Activated CD8-positive, alpha-beta T cell treated with anti-CD3 and anti-CD28 coated beads, Interleukin-2, amount 10 ng/mL, durations not matched to agents 7 days and 5 days (primary cell): ENCODE measurements at places on chromosomes 4 and X.

DNA sequence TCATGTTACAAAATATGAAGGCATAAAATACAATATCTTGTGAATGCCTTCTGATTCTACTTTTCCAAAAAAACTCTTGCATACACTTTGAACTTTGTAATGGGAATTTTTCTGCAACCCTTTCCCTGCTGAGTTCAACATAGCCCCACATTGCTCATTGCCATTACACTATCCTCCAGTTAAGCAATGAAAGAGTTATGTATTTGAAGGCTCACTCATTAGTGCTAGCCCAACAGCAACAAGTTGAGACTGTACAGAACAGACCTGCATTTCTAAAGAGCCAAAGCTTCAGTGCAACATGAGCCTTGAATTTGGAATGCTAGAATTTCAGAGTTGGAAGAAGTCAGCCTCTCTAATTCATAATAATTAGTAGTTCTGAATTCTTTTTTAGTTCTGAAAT lies 44.4 kb upstream of the STAG2 start:
- DNase-seq = no peak

DNA sequence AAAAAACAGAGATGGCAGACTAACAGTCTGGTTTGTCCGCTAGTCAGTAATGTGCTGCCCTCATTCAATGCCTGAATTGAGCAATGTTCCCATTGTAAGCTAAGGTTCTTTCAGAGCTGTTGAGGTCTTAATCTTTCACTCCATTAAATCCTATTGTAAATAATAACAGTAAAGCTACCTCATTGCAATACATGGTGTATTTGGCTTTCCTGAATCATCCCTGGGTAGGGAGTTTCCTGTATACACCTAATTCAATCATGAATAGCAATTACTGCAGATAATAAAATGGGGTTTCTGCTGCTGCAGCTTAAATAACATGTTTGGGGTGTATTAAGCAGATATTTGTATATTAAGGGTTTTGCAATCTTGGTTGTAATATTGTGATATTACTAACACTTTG lies 1100.2 kb upstream of the INTU start:
- DNase-seq = no peak

DNA sequence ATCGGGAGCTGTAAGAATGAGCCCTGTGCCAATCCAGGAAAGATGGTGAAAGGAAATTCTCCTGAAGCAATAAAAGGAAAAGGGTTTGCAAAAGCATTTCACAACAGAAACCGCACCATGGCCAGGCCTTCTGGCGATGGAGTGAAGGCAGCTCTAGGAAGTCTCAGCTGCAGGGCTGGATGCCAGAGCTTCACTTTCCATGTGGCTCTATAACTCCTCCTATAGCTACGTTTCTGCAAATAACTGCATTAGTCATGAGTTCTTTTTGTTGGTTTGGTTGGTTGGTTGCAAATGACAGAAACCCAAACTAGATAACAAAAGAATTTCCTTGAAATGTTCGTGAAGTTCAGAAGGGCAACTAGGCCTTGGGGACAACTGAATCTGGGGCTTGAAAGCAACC lies 84.6 kb downstream of the RELL1 start:
- DNase-seq = no peak

- DNase-seq = no peak
Observed at GRCh38 chrX:17021851-17022604, 75.6 kb downstream of the REPS2 start.

GRCh38 chr4:81486502-81486901 lies 14.8 kb upstream of the RASGEF1B start:
- no peak for DNase-seq

GRCh38 chrX:109889289-109890006 lies 113.5 kb upstream of the TMEM164 start:
- DNase-seq = no peak

DNA sequence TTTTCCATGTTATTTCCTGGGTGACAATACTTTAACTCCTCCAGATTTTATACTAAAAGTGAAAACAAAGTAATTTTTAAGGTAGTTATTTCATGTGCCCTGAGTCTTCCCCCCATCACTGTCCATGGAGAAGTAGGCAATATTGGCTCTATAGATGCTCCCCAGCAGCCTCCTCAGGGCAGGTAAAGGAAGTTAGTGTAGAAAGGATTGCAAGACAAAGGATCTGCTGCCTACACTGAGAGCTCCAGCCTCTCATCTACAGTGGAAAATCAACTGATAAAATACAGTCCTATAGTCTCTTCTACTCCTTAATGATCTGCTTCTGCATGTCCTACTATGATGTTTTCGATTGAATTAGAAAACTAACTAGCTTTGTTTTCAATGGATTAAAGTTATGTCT lies 8.5 kb downstream of the POU3F4 start:
- no peak for DNase-seq

DNA sequence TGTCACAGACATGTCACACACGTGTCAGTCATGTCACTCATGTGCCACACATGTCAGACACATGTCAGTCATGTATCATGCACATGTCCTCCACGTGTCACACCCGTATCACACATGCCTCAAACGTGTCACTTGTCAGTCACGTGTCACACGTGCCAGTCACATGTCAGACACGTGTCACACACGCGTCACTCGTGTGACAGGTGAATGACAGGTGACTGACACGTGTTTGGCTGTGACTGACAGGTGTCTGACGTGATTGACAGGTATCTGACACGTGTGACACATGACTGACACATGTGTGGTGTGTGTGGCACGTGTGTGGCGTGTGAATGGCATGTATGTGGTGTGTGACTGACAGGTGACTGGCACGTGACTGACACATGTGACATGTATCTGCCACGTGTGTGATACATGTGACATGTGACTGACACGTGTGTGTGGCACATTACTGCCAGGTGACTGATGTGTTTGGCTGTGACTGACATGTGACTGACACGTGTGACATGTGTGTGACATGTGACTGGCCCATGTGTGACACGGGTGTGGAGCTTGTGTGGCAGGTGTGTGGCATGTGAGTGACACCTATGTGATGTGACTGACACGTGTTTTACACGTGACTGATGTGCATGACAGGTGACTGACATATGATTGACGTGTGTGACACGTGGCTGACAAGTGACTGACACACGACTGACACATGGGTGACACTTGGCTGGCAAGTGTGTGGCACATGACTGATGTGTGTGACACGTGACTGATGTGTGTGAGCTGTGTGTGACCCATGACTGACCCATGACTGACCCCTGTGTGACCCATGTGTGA lies 90.7 kb upstream of the GPC3 start:
- no peak for DNase-seq

DNA sequence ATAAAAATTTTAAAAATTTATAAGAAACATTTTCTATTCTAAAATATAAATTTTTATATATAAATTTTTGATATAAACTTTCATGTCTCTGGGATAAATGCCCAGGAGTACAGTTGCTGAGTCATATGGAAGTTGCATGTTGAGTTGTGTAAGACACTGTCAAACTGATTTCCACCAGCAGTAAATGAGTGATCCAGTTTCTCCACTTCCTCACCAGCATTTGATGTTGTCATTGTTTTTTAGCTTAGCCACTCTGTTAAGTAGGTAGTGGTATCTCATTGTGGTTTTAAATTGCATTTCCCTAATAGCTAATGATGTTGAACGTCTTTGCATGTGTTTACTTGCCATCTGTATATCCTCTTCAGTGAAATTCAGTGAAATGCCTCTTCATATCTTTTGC lies 66.5 kb downstream of the MAMLD1 start:
- DNase-seq = no peak

GRCh38 chr4:67632492-67632891 lies 68.5 kb downstream of the UBA6 start:
- DNase-seq = no peak

GRCh38 chr4:117481742-117482141 lies 396.4 kb upstream of the TRAM1L1 start:
- DNase-seq = no peak

DNA sequence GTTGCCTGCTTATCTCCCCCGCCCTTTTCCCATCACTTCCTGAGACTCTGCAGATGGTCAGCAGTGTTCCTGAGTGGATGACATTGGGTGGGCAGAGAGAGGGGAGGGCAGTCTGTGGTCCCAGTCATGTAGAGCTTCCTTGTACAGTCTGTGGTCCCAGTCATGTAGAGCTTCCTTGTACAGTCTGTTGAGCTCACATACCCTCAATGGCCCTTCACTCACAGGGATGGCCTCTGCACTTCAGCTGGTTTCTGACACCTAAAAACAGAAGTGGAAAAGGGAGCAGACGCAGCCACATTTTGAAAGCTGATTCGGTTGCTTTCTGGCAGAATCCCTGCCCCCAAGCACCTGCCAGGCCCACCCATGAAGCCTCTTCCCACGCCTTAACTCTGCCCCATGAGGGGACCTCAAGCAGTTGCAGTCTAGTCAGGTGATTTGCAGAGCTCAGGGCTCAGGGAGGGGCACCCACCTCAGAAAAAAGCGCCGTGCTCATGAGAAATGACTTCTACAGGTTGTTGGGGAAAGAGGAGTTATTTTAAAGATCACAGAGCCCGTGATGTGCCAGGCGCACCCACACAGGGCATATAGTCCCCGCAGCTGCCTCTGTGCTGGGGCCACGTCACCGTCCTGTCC lies 3.6 kb upstream of the TMEM271 start:
- DNase-seq = no peak

- DNase-seq = peak; percentile 60
Observed at GRCh38 chr4:6362896-6363295, 93.2 kb downstream of the WFS1 start.

- DNase-seq = no peak
Observed at GRCh38 chr4:80788798-80789197, 241.7 kb upstream of the BMP3 start.

DNA sequence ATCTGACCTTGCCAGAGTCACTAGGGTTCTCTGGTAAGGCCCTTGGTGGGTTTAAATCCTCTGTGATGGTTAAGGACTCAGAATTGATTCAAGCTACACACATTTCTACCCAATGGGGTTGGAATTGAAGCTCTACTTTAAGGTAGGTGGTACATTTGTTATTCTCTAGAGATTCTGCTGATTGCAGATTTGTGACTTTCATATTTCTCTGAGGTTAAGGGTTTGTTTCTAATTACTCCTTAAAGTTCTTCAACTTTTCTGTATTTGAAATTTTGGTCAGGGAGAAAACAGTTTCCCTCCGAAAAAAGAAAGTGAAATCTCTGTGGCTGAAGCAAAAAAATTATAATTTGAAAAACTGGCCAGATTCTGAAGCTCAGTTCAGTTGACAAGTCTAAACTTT lies 25.8 kb upstream of the USP46 start:
- DNase-seq = no peak

- DNase-seq = no peak
Observed at GRCh38 chr4:2482693-2483092, 13.8 kb downstream of the RNF4 start.

DNA sequence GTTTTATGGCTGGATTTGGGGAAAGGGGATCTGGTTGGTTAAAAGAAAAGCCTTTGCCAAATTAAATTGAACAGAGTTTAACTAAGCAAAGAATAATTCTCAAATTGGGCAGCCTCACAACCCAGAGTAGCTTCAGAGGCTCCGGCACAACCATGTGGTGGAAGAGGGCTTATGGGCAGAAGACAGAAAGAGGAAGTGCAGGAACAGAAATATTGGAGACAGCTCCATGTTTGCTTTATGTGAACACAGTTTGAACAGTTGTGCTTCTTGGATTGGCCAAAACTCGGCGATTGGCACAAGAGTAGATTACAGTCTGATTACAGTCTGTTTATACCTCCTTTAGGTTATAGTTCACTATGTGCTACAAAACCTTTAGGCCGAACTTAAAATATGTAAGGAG lies 562.7 kb downstream of the TRIML1 start:
- no peak for DNase-seq

- no peak for DNase-seq
Observed at GRCh38 chrX:11566789-11567188, 98.9 kb downstream of the ARHGAP6 start.

DNA sequence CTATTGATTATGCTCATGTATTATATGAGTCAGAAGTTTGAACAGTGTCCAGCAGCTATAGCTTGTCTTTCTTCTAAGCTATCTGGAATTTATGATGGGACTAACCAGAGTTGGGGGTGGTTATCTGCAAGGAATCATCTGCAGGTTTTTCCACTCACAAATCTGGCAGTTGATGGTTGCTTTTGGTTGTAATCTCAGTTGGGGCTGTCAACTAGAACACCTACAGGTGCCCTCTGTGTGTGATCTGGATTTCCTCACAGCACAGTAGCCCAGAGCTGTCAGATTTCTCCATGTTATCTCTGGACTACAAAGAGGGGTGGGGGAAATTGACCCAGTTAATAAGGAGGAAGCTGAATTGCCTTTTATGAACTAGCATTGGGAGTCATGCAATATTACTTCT lies 51.4 kb upstream of the MAP9 start:
- DNase-seq = no peak

GRCh38 chr4:20486433-20486832 lies 213.8 kb upstream of the PACRGL start:
- DNase-seq = no peak

- no peak for DNase-seq
Observed at GRCh38 chrX:71515038-71515396, 17.9 kb upstream of the OGT start.

DNA sequence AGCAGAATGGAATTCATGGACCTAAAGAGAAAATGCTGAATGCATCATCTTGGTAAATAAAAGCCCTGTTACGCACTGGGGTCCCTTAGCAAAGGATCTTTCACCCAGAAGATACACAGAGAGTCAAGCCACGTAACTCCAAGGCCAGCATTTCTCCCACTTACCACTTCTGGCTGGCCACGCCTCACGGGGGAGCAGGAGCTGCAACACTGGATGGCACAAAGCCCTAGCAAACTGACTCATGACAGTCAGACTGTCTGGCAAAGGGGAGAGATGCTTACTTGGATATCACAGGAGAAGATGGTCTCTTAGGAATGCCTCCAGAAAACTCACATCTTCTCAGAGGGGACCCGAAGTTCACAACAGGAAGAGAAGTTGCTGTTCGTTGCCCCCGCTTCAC lies 51.4 kb upstream of the BCLAF3 start:
- no peak for DNase-seq

DNA sequence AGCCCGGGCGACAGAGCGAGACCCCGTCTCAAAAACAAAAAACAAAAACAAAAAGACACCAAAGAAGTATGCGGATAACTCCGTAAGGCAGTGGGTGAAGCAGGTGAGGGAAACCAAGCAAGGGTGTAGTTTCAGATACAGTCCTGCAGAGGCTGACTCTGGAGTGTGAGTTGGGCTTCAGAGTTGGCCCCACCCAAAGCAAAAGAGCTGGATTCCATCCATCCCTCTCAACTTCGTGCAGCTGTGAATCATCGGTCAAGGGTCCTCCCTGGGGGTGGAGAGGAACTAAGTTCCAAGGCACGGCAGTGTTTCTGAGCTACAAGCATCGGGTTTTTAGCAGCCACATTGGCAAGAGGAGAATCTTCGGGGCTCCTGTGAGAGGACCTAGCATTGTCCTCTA lies 43.9 kb upstream of the FAM9A start:
- no peak for DNase-seq

DNA sequence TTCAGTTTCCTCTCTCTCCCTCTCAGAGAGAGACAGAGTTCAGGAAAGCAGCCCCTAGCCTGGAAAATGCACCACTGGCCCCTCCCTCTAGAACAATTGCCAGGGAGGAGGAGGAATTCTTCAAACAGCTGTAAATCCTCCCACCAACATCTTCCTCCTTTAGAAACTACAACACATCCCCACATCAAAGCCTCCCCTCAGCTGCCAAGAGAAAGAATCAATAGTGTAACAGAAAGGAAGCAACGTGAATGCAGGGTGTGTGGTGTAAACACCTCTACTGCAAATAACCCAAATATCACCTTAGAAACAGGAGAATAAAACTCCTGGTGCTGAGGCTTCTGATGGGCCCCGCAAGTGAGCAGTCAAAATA lies 249.9 kb upstream of the GATB start:
- peak; percentile 50 for DNase-seq

GRCh38 chrX:85992811-85993229 lies 54.5 kb downstream of the CHM start:
- no peak for DNase-seq
